Epithelial cell of esophagus (primary cell): ENCODE measurements at places on chromosomes 3 and 15.
A peak's percentile ranks its signal among the peaks of the same experiment; 100 is the strongest.

GRCh38 chr15:78684657-78685056 lies 43.6 kb upstream of the CHRNB4 start:
- DNase-seq: no peak

GRCh38 chr15:70650567-70651302 lies 112.6 kb downstream of the UACA start:
- peak; percentile 49 for DNase-seq

DNA sequence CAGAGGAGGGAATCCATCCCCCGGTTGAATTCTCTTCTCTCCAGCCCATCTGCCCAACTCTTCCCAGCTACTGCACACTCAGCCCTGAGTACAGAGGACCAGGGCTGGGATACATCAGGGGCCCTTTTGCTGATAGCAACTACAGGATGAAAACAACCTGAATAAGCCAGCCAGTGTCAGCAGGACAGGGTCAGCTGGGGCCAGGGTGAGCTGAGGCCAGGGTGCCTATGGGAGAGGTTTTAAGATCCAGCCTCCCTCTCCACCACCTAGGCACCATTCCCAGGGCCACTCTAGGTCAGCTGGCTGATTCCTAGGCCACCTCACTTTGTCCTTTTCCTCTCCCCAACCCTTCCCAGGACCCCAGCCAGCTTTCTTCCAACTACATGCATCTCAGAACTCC lies 83.8 kb downstream of the MRPL46 start:
- no peak for DNase-seq

- DNase-seq: no peak
Observed at GRCh38 chr3:46693892-46694226, 380 bp upstream of the ALS2CL start.

DNA sequence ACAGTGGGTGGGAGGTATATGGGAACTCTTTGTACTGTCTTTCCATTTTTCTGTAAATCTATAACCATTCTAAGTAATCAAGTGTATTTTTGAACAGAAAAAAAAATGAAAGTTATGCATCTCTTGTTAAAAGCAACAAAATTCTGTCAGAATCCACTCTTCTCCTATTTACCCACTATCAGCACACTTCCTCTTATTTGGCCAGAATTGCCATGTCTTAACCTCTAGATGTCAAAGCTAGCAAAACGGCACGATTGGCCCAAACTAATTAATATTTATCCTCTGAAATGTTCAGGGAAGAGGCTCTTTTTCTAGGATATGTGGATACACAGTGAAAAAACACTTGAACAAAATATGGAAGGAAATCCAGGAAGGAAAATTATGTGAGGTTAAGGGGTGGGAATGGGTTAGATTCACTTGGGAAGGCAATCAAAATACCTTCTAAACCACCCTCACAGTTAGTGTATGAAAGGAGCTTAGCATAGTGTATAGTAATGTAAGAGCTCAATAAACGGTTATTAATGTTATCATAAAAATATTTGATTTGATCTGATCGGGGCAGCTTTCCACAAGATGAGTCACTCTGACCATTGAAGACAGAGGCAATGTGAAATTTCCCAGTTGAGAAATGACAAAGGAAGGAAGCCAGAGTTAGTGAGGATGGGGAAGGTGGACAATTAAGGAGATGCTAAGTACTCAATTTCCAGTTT lies 20.1 kb upstream of the TGFBR2 start:
- DNase-seq: no peak
